ENCODE measurements at places on chromosomes 1 and 21.

DNA sequence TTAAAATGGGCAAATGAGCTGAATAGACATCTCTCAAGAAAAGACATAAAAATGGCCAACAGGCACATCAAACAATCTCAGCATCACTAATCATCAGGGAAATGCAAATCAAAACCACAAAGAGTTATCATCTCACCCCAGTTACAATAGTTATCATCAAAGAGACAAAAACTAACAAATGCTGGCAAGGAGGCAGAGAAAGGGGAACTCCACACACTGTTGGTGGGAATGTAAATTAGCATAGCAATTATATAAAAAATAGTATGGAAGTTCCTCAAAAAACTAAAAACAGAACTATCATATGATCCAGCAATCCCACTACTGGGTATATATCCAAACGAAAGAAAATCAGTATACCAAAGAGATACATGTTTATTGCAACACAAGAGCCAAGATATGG lies 68.7 kb downstream of the DENND1B start:
- DNase-seq: no peak

GRCh38 chr1:1759456-1760344 lies 18.6 kb downstream of the NADK start:
- no peak for DNase-seq

DNA sequence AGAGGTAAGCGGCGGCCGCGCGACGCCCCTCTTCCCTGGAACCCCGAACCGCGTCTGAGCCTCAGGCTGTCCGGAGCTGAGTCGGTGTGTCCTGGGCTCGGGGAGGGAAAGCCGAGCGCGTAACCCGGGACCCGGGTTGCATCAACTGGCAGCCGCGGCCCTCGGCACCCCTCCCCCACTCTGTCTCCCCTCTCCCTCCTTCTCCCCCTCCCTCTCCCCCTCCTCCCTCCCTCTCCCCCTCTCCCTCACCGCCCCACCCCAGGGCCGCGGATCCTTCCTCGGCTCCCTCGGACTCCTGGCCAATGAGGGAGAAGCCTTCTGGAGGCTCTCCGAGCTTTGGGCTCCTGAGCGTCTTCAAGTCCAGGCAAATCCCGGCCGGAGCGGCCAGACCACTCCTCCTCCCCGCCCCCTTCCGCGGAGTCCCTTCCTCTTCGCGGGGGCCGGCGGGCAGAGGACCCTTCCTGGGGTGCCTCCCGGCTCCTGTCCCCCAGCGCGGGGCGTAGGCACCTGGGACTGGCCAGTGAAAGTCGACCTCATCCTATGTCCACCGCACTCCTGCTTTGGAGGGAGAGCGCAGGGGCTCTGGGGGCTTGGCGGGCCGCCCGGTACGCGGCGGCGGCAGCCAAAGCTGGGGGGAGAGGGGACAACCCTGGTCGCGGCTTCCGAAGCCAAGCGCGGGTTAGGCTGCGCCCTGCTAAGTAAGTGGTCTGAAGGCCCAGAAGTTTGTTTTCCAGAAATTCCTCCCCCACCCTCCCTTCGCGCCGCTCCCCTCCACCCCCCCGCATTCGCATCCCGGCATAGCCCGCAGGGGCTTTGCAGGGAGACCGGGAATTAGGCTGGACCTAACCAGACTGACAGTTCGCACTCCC lies 850 bp downstream of the SESN2 start:
- no peak for DNase-seq

DNA sequence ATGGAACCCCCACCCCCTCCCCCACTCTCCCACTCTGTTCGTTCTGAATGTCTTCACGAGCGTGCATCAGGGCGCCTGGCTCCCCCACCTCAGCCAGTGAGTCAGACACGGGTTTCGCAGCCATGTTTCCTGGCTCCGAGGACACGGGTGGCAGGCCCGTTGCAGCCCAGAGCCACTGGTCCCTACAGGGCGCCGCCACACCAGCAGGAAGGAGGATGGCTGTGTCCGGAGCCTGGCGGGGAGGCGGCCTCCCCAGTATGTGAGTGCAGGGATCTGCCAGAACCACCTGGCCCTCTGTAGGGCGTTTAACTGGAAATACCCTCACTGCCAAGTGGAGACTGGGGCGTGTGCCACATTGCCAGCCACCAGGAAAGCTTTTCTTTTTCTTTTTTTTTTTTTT lies 18.5 kb downstream of the CSTB start:
- DNase-seq: no peak

DNA sequence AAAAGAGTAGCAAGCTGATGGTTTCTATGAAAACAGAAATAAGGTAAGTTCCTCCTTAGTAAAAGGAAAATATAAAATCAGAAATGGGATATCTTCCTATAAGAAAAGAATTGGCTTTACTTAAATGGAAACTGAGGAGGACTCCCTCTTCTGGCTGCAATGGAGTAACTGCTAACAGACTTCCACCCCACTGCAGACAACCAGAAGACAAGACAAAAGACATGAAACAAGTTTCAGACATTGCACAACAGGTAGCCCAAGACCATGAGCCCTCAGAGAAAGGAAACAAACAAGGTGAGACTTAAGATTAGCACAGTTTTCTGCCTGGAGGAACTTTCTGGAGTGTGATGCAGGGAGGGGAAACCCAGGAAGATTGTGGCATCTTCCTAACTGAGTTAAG lies 17.0 kb upstream of the OLFML2B start:
- DNase-seq: no peak

DNA sequence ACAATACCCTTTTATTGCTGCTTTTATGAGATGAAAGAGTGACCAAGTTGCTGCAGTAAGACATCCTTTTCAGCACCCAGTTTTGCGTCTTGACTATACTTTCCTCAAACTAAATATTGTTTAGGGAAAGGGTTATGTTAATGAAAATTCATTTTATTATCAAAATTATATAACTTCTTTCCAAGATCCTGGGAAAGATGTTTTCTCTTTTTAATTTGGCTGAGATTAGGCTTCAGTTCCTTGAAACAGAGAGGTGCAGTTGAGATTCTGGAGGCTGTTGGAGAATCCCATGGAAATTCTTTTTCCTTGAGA lies 91.6 kb upstream of the KCNA3 start:
- DNase-seq: no peak

GRCh38 chr1:37841652-37842051 lies 17.7 kb downstream of the MTF1 start:
- no peak for DNase-seq

DNA sequence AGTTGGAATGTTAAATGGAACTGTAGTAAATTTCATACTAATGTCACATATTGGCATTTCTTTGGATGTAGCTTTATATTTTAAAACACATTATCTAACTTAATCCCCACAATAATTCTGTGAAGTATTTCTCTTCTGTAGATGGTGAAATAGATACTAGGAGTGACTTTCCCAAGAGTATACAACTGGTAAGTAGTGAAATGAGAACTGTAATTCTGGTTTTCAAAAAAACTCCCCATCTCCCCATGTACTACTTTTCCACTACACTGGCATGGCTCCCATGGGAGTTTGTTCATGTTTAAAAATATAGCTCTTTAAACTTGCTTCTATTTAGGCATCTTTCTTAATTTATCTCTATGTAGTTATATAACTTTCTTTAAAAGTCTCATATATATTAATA lies 10.2 kb downstream of the CHML start:
- DNase-seq: no peak

- no peak for DNase-seq
Observed at GRCh38 chr21:39441502-39442475, 3.8 kb downstream of the LCA5L start.

DNA sequence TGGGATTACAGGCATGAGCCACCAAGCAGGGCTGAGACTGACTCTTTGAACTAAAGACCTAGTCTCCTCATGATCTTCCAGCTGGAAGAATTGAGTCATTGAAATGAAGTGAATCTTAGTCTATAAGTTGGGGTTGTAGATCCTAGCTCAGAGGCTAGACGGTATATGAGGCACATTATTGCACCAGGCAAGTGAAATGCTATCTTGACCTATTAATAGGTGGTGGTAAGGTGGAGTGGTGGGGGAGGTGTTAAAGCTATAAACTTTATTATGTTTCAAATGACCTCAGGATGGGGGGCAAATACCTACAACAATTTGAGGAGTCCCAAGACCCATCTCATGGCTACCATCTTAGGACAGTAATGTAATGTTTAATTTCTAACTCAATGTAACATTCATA lies 36.8 kb upstream of the SLC16A1 start:
- DNase-seq: no peak

DNA sequence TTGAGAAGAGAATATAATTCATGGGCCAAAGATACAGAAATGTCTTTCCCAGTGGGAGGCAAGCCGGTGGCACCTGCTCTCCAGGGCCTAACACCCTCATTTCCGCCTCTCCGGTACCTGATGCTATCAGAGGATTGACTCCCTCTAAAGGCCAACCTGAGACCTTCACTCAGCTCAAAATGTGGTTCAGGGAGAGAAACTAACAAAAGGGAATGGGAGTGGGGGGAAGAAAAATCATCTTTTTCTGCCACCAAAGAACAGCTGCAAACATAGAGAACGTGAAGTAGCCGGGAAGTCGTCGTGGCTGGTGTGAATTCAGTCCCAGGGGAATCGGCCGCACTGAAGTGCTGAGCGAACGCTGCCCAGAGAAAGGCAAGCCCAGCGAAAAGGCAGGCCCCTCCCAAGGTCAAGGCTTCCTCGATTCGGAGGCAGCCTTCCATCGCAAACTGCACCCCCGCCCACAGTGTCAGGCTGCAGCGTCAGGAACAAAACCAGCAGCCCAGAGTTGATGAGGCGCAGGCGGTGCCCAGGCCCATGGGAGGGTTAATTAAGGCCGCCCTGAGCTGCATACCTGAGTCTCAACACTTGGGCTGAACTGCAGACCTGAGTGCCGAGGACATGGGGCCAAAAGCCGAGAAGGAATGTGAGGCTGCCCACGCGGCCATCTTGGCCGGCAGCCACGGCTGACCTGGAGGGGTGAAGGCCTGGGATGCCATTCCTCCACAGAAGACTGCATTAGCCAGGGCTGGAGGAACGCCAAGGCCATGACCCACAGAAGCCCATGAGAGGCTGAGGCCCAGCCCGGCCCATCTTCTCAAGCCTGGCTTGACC lies 160.2 kb downstream of the PSMG1 start:
- DNase-seq: peak; percentile 45

GRCh38 chr1:116111524-116112021 lies 374 bp downstream of the MAB21L3 start:
- DNase-seq: no peak

GRCh38 chr1:199551967-199552565 lies 475.4 kb upstream of the NR5A2 start:
- DNase-seq: peak; percentile 83

- DNase-seq: no peak
Observed at GRCh38 chr1:93029317-93029716, 49.8 kb upstream of the MTF2 start.

- DNase-seq: no peak
Observed at GRCh38 chr1:236870721-236871120, 75.6 kb downstream of the MTR start.

GRCh38 chr1:84060781-84061180 lies 61.8 kb upstream of the TTLL7 start:
- DNase-seq: no peak

- DNase-seq: no peak
Observed at GRCh38 chr1:94783342-94784189, 36.6 kb upstream of the SLC44A3 start.

- DNase-seq: no peak
Observed at GRCh38 chr1:29298246-29298645, 61.9 kb downstream of the PTPRU start.

DNA sequence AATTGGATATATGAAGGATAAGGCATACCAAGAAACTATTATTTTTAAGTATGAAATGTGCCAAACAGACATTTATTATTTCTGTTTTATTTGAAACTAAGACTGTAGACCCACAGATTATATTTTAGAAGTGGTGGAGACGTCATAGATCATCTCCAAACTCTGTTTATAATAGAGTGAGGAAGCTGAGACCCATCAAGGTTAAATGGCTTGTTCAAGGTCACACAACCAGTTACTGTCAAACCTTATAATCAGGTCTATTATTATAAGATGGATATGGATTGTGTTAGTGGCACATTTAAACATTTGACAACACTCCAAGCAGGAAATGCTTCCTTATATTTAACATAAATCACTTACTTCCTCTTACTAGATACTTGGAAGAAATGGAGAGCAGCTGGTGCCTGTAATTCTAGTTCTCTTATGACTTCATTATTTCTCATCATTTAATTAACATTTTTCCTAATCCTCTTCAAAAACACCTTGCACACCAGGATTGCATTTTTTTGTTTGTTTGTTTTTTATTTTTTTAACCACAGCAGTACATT lies 117.0 kb downstream of the NEK7 start:
- no peak for DNase-seq

- no peak for DNase-seq
Observed at GRCh38 chr1:172661107-172661506, 2.2 kb downstream of the FASLG start.

DNA sequence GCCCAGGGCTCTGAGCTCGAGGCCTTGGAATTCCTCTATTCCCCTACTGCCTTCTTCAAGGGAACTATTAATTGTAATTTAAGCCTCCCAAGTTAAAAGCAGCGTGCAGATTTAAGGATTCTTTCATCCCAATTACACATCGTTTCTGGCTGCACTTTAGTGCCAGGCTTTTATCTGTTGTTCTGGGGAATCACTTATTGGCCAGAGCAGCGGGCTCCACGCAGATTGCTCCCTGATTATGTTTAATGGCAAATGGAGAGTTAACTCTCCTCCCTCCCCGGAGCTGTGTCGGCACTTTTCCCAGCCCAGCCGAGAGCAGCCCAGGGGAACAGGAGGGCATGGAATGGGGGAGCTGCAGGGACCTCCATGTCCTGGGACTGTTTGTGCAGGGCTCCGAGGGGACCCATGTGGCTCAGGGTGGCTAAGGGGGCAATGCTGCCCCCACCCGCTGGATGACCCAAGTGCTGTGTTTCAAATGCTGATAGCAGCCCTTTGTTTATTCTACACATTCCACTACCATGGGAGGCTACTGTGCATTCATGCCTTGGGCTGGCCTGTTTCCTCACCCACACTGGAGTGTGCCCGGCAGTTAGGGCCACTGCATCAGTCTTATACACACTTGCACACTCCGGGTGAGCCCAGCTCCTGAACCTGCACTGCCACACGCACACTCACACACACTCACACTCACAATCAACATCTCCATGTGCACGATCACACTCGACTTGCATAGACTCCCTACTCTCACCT lies 93.3 kb upstream of the POU3F1 start:
- peak; percentile 51 for DNase-seq
